ENCODE measurements at places on chromosomes 1 and 21.

- no peak for DNase-seq
Measured at GRCh38 chr21:35201288-35201687, 152.2 kb upstream of the RUNX1 start.

DNA sequence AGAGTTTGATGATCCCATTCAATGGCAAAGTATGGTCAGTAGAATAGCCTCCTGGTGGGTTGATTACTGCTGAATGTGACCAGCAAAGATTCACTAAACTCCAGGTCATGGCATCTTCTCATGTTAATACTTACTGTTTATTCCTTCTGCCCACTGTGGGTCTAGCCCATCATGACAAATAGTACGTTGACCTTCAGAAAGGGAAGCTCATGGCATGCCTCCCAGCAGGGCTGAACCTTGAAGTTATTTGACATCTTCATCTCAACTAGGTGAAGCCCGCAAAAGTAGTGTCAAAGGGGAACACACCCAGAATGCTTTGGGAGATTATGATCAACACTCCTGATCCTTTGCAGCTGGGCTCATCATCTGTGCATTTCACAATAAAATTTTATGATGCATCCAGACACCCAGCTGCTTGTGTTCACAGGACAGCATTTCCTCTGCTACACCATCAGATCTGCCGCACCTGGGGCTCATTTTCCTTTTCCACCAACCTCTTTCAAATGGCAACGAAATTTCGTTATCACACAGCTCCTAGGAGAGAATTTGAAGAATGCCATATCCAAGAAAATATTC is 49.6 kb downstream of the HLX start:
- DNase-seq = no peak

GRCh38 chr1:165988275-165988674 is 160.9 kb downstream of the UCK2 start:
- no peak for DNase-seq

DNA sequence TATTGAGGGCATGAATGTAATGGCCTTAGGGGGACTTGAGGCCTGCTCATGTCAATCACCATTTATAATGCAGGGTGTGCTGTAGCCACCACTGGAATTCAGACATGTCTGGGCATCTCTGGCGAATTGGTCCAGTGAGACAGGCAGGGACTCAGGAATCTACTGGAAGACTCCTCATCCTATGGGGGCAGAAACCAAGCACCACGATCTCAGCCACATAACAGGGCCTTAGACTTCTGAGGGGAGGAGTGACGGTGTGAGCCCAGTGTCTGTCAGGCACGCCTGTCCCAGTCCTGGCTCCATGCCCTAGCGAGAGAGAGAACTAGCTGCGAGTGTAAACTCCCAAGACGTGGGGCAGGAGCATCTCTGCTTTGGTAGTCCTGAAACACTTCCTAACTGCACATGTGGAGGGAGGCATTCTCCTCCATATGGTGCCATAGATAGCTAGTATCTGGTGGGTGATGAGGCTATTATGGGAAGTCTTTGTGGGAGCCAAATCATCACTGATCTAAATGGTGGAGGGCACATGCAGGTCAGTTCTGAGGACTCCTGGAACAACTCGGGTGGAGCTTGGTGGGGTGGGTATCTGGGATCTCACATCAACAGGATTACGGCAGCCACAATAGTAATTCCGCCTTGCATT is 29.8 kb upstream of the KIAA0040 start:
- DNase-seq = no peak

DNA sequence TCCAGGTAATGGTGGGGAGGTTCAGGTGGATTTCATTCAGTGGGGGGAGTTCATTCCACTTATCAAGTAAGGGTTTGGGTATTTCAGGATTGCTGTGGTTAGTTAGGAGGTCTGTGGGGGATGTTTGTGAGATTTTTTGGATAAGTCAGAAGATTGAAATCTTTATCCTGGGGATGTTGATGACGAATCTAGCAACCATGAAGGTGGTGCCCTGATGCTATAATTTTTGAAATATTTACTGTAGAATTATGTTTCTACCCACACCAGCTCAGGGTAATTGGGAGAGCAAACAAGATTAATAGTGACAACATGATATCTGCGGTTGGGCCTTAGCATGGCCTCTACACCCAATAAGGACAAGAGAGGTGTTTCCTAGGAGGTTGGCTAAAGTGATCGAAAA is 28.3 kb downstream of the SUCO start:
- no peak for DNase-seq

- DNase-seq = no peak
Measured at GRCh38 chr21:46424621-46425020, 34.1 kb upstream of the DIP2A start.

DNA sequence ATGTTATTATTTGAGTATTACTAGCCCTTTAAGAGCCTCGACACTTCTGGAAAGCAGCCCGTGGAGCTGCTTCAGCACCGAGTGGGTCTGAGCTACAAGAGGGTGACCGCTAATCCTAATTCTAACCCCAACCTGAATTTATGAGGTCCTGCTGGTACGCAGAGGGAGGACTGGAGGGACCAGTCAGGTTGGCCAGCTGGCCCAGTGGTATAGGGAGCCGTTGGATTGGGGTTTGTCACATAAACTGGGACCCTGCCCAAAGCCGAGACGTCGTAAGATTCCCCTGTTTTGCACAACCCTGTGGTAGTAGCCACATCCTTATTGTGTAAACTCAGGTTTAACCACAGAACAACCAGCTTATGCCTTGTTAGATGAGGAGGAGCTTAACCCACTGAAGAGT is 60.8 kb upstream of the F3 start:
- DNase-seq = no peak

All from brain pericyte (primary cell).